ENCODE measurements at places on chromosomes 7 and 10.
A peak's percentile ranks its signal among the peaks of the same experiment; 100 is the strongest.

DNA sequence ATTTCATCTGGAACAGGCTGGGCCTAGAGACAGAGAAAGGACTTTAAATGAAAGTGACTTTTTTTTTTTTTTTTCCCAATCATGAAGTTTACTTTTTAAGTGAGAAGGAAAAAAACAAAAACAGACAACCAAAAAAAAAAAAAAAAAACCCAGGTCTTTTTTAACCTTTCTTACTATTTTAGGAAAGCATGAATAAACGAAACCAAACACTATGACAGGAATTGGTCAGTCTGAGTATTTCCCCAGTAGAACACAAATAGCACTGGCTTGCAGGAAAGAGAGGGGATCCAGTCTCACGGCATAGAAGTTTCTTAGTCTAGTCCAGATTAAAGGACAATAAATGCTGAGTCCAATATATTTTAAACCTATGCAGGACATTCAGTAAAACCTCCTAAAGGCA is 180.5 kb upstream of the CCDC6 start:
- DNase-seq: no peak

DNA sequence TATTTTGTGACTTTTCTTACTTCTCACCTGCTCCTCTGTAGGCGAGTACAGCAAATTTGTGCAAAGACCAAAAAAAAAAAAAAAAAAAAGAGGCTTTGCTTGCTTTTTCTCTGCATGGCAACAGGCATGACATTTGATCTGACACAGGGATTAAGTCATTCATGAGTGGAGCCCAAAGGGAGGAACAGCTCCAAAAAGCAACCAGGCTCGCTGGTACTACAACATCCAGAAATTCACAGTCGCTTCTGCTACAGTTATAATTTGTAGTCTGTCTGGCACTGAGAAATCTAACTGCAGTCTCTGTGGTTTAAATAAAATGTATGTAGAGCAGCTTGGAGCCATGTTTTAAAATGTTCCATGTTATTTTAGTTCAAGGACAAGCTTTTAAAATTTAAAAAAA is 31.7 kb downstream of the MKX start:
- DNase-seq: peak; percentile 47

DNA sequence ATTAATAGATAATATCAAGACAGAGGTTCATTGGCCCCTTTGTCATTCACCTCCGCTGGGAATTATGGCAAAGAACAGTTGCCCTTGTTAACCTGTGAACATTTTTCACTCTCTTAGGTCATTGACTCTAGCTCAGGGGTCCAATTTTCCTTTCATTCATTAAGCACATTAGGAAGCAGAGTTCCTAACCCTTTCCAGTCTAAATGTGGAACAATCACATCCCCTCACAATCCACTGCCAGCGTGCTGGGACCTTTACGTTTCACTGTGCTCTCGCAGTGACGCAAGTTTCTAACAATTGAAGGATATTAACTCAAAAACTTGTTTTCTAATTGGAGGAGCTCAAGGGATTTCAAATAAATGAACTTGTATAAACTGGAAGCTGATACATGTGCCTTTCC is 79.3 kb upstream of the MEOX2 start:
- DNase-seq: no peak

- DNase-seq: no peak
These were observed 44.6 kb downstream of the UBE2H start for GRCh38 chr7:129908181-129908580.
